ENCODE measurements at places on chromosomes 6 and 20.

- no peak for DNase-seq
Measured at GRCh38 chr6:69542494-69542893, 254.3 kb downstream of the LMBRD1 start.

GRCh38 chr20:40282941-40283340 lies 406.1 kb downstream of the MAFB start:
- DNase-seq: no peak

GRCh38 chr6:136773473-136773796 lies 18.8 kb downstream of the MAP3K5 start:
- no peak for DNase-seq

DNA sequence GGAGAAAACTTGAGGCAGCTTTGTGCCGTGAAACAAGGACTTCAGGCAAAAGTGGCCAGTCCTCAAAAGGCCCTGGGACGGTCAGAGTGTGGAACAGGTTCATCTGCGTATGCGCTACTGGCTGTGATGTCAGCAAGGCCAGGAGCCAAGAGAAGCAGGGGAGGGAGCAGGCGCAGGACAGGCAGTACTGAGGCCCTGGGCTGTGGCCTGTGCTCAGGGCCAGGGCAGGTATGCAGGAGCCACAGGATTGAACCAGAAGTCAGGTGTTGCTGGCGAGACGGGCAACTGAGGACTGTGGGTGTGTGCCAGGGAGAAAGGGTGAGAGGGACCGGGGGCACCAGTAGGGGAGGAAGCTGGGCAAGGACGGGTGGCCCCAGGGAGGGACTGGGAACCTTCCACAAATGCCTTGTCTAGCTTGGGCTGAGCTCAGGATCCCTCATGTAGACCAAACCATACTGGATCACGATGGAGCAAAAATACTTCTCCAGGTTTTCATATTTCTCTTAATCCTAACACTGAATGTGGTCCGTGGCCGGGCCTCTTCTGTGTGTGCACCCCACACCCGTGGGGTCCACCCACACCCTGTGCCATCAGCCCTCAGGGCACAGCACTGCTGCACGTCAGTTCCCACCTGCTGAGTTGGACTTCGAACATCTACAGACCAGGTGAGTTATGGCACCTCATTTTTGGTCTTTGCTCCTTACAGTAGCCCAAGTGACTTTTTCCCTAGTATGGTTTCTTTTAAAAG lies 46.9 kb downstream of the GINS1 start:
- DNase-seq: no peak

GRCh38 chr6:166167801-166168615 lies at the start of gene TBXT:
Gene TBXT, minus strand, starts transcription at chr6:166167851. Its CDS starts 260 bp downstream, at chr6:166167591.
- DNase-seq: no peak

DNA sequence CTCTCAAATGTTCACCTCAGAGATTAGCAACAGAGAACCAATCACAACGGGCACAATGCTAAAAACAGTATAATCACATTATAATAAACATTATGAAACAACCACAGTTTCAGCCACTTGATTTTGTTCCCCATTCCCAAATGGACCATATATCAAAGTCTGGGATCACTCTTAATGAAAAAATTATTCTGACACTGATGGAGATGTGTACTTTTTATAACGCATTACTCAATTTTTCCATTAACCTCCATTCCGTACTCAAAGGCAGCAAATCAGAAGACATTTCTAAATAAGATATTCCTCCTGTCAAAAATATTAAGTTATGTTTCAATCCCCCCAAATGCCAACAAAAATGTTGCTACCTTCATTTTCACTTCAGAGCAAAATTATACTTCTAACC lies 2.8 kb downstream of the CPNE1 start:
- DNase-seq: no peak

- DNase-seq: no peak
Measured at GRCh38 chr20:17849901-17850683, 118.5 kb downstream of the SNX5 start.

Data from activated T-cell treated with anti-CD3 and anti-CD28 coated beads for 48 hours (primary cell).